Stimulated activated CD8-positive, alpha-beta memory T cell treated with anti-CD3 and anti-CD28 coated beads, Interleukin-2, amount 100 ng/mL, for 1 hour (primary cell): ENCODE measurements at places on chromosomes 5 and 9.

GRCh38 chr5:69335341-69335935, 2.8 kb upstream of the CCDC125 start:
- no peak for DNase-seq

- no peak for DNase-seq
Observed at GRCh38 chr9:114931407-114931806, 1.0 kb upstream of the TNFSF8 start.

DNA sequence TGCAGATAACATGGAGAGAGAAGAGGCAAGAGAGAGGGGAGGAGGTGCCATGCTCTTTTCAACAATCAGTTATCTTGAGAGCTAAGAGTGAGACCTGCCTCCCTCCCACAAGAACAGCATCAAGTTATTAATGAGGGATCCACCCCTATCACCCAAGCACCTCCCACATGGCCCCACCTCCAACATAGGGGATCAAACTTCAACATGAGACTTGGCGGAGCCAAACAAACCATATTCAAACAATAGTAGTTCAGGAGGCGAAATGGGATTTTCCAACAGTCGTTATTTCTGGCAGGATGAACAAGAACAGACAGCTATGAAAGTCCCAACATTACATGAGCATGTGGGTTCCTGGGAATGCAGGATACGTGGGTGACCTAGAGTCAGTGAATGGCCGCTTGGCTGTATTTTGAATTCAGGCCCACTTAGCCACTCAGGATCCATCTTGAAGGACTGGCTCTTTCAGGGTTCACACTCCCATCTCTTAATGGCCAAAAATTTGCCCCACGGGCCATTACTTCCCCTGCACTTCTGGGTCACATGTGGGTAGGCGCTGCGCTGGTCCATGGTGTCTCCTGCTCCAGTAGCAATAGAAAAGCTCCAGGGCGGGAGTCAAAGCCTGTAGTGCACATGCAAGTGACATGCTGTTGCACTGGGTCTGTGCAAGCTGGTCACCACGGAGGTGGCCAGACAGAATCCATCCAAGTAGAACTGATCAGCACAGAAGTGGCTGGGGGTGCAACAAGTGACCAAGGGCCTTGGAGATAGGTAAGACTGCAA, 7.1 kb upstream of the FAF2 start:
- DNase-seq = no peak

DNA sequence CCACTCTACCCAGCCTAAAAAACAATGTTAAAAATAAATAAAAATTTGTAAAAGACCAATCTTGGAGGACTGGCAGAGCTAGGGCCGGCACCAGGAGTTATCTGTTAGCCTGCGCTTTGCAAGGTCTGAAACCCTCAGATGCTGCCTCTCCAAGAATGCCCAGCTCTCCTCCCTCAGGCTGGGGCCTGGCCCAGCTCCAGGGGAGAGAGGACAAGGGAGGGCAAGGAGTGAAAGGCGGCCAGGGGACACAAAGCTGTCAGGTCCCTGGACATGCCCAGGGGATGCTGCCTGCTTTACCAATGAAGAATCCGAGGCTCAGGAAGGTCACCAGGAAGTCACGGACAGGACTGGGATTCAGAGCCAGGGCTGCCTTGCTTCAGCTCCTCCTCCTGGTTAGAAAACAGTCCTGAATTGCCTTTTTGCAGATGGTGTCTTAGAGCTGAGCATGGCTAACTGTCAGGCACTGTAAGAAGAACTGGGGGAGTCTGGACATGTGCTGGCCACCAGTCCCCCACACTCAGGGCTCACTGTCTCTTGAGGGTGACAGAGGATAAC, 5.5 kb upstream of the N4BP3 start:
- DNase-seq = no peak

GRCh38 chr5:43619380-43619779, 16.4 kb downstream of the NNT start:
- DNase-seq = no peak
